GM12864 (cell line): ENCODE measurements at places on chromosomes 11 and 22.

DNA sequence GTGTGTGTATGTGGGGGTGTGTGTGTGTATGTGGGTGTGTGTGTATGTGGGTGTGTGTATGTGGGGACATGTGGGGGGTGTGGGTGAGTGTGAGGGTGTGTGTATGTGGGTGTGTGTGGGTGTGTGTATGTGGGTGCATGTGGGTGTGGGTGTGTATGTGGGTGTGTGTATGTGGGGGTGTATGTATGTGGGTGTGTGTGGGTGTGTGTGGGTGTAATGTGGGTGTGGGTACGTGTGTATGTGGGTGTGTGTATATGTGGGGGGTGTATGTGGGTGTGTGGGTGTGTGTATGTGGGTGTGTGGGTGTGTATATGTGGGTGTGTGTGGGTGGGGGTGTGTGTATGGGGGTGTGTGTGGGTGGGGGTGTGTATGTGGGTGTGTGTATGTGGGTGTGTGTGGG, 106.7 kb downstream of the SPATA19 start:
- no peak for DNase-seq

DNA sequence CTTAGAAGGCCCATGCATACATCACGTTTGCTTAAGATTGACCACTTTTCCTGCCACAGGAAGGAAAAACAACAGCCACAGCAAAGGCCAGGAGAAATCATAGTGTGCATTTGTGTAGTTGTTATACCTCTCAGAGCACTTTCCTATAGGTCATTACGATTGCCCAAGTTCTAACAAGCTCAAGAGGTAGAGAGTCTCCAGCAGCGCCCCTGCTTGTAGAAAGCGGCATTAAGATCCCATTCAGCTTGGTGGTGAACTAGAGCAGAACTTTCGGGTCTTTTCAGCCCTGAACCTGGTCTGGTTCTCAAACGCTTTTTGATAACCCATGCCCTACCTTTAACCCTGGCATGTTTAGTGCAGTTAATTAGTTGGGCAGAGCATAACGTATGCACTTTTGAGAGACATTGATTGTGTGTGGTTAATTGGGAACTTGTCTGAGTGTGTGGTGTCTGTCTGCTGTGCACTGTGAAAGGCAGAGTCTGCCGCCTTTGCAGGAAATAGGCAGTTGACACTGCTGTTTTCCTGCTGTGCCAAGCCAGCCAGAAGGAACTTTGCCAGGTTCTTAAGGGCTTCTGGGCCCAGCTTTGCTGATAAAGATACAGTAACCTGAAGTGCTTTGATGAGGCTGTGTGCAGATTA, 109.9 kb upstream of the CLMP start:
- DNase-seq = no peak

DNA sequence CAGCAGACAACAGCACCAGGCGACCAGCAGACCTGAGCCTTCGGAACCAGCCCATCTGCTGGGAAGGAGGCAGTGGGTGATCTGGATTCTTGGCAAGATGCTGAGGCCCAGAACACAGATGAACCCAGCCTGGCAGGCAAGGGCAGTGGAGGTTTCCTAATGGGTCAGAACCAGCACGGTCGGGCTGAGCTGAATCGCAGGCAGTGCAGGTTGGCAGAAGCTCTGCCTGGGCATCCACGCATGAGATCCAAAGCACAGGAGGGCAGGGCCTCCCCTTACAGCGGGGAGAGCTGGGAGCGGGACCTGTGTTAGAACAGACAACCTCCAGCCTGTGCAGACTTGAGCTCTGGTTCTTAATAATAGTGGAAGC, 47.5 kb downstream of the DSCAML1 start:
- no peak for DNase-seq

GRCh38 chr11:118911880-118912741, 13.6 kb downstream of the BCL9L start:
- DNase-seq = no peak
